ENCODE measurements at places on chromosomes 6 and 20.

- peak; percentile 70 for DNase-seq
Measured at GRCh38 chr6:16764188-16764950, 3.1 kb upstream of the ATXN1 start.

GRCh38 chr6:24966381-24966780, 30.6 kb upstream of the RIPOR2 start:
- DNase-seq: no peak

DNA sequence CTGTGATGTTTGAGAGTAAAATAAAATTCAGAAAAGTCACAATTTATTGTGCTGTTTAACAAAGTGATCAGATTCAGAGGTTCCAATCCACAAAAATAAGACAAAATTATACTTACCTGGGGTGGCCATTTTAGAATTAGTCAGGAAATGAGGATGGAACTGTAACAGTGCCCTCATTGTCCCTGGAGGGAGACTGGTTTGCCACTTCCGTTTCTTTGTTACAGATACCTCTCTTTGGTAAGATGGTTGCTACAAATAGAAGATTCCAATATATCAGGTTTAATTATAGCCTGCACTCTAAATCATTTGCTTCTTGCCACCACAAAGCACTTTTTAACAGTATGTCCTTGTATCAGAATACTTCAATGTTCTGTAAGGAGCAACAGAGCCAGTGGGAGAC, 95.6 kb downstream of the CTNNBL1 start:
- no peak for DNase-seq

GRCh38 chr6:2940010-2940850, 31.1 kb downstream of the SERPINB6 start:
- no peak for DNase-seq

DNA sequence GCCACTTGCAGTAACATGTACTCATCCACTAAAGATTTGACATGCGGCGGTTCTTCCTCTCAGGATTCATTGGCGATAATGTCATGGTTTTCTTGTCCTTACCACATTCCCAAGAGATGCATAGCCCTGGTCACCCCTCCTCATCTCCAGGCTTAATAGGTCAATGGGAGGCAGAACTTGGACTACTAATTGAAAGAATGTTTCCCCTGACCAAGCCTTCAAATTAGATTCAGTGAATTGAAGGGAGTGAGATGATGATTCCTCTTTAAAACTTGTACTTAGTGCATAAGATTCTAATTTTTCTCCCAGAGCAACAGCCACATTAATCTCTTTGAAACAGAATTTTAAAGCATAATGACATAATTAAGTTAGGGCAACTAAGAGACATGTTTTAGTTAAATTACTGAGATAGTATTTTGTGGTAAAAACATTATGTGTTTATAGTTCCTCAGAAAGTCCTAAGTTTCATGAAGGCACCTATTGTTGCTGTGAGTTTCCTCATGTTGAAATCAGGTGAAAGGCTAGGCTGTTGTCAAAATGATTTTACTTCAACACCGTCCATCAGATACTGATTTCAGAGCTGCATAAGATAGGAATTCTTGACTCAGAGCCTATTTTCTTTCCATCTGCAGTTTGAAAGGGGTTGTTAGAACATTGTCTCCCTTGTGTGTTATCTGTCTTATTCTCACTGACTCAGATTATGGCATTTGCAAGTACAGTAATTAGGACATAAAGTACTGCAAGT, 48.5 kb downstream of the STK4 start:
- peak; percentile 93 for DNase-seq

GRCh38 chr20:48287021-48287494, 501.8 kb upstream of the SULF2 start:
- DNase-seq: no peak

- DNase-seq: no peak
Measured at GRCh38 chr6:108108374-108108773, 33.8 kb upstream of the OSTM1 start.

DNA sequence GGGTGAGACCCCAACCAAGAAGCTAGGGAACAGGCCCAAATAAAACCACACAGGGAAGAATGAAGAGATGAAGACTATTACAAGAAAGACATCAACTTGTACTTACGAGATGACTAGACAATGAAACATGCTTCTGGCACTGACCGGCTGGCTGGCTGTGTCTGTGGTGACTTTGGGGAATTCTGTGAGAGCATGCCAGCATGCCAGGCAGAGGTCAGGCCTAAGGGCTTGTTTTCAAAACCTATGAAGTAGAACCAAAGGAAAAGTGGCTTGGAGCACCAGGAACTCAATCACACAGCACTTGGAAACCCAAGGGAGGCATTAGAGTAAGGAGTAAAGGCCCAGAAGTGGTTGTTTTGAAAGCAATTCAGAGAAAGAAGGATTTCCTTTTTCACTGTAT, 28.4 kb upstream of the GSTA3 start:
- peak; percentile 26 for DNase-seq

DNA sequence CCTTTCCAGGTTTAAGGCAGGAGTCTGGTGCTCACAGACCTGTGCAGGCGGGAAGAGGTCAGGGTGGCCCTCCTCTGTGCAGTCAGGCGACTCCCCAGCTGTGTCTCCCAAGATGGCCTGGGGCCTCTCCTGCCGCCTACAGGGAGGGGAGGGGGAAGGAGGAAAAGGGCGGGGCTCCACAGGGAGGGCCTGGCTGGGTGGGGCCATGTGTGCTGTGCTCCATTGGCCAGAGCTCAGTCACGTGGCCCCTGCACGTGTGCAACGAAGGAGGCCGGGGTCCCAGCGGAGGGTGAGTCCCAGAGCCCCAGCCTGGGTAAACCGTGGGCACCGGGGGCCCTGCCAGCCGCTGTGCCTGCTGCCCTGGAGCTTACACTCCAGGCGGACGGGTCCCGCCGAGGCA, 211.6 kb downstream of the ZDHHC14 start:
- no peak for DNase-seq

- DNase-seq: no peak
Measured at GRCh38 chr6:153062516-153062915, 60.0 kb upstream of the MTRF1L start.

- no peak for DNase-seq
Measured at GRCh38 chr6:154086510-154086909, 47.5 kb downstream of the OPRM1 start.

GRCh38 chr6:38119516-38119915, 300.0 kb downstream of the ZFAND3 start:
- no peak for DNase-seq

DNA sequence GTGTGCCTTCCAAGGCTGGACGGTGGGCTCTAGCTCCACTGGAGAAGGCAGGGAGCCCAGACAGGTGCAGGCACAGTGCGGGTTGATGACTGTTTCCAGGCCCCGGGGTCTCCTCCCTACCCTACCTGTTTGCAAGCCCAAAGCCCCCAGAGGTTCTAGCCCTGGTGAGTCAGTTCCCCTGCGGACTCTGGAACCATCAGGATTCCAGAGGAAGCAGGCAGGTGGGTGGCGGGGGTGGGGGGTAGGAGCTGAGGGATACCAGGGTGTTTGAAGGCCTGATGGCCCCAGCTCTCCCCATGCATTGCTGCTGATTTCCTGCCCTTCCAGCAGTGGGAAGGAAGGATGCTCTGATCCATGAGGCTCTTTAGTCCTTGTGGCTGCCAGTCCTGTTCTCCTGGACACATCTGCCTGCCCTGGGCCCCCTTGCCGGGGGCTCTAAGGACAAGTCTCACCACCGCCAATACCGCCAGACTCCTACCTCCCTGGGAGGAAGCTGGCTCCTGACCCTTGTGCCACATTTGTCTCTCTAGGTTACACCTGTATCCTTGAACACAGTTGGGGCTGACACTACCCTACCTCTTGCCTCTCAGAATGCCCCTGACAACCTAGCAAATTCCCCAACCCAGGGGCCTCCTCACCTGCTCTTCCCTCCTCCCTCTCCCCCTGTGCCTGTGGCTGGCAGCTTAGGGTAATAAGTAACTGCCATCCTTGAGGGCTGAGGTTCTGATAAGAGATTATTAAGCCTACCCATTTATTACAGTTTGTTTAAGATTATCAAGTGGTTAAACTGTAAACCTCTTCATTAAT, 21.7 kb downstream of the KCNK5 start:
- no peak for DNase-seq

DNA sequence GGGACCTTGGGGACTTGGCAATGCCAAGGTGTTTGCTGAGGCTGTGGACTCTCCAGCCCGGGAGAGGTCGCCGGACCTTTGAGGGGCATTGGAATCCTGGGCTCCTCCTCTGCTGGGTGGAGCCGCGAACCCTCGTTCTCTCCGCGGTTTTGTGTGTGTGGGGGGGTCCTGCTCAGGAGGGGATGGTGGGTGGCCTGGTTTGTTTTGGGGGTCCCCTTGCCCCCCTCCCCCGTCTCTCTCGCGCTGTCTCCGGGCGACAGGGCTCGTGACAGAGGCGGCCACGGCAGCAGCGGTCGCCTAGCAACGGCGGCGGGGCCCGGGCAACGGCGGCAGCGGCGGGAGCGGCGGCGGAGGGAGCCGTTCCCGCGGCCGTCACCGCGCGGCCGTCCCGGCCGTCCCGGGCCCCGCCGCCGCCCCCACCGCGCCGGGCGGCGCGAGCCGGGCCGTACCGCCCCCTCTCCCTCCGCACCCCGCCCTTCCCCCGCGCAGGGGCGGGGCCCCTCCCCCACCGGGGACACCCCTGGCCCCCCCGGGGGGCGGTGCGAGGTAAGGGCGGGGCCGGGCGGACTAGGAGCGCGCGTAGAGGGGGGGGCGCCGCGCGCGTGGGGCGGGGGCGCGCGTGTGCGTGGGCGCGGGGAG, 7.8 kb downstream of the SYNGAP1 start:
- no peak for DNase-seq

DNA sequence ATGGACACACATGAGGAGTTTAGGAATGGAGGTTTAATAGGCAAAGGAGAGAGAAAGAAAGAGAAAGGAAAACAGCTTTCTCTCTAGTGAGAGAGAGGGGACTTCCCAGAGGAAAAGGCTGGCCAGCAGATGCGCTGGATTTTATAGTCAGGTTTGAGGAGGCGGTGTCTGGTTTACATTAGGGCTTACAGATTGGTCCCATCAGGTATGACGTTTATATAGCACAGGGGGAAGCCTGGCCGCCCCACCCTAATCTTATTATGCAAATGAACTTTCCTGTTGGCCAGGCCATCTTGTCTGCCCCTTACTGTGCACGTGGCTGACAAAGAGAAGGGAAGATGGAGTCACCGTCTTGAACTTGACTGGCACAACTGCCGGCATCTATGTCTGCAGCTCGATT, 86.6 kb upstream of the QKI start:
- DNase-seq: peak; percentile 36

DNA sequence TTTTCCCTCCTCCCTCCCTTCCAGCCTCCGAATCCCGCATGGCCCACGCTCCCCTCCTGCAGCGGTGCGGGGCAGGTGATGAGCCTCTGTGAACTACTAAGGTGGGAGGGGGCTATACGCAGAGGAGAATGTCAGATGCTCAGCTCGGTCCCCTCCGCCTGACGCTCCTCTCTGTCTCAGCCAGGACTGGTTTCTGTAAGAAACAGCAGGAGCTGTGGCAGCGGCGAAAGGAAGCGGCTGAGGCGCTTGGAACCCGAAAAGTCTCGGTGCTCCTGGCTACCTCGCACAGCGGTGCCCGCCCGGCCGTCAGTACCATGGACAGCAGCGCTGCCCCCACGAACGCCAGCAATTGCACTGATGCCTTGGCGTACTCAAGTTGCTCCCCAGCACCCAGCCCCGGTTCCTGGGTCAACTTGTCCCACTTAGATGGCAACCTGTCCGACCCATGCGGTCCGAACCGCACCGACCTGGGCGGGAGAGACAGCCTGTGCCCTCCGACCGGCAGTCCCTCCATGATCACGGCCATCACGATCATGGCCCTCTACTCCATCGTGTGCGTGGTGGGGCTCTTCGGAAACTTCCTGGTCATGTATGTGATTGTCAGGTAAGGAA, at the start of gene OPRM1:
TSS of gene OPRM1 (plus strand) at position 10 of the 612 bp plus-strand sequence. CDS start at position 315, 305 bp downstream.
- peak; percentile 40 for DNase-seq

DNA sequence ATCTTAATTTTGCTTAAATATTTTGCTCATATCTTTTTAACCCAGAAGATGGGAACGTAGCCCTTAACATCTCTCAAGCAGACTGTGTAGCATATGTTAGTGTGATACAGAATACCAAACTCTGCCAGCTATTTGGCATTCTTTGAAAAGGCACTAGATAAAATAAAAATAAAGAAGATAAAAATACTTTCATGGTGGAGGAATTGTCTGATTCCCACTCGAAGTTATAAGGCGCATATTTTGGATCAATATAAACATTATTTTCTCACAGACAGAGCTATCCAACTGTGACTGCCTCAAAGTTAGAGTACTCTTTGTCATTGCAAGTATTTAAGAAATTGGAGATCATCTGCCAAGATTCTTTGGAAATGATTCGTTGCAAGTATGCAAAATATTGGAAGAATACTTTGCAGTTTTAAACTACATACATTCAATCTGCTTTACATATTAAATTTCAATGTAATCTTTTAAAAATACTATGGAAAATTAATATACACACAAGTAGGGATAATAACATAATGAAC, 10.8 kb upstream of the EEF1E1 start:
- peak; percentile 71 for DNase-seq

DNA sequence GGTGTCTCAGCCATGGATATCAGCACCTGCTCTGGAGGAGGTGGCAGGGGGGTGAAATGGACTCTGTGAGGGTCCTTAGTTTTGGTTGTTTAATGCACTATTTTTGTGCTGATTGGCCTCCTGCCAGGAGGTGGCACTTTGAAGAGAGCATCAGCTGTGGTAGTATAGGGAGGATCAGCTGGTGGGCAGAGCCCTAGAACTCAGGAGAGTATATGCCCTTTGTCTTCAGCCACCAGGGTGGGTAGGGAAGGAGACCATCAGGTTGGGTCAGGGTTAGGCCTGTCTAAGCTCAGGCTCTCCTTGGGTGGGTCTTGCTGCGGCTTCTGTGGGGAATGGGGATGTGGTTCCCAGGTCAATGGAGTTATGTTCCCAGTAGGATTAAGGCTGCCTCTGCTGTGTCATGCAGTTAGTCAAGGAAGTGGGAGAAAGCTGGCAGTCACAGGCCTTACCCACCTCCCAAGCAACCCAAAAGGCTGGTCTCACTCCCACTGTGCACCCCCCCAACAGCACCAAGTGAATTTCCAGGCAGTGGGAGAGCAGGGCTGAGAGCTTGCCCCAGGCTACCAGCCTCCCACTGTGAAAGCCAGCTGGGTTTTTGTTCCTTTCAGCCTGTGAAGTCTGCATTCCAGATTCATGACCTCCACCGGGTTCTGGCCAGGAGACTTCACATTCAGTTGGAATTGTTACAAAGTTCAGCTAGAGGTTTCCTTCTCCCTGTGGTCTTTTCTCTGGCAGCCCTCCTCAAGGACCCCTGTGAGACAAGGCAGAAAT, 5.7 kb upstream of the OSTM1 start:
- peak; percentile 71 for DNase-seq

DNA sequence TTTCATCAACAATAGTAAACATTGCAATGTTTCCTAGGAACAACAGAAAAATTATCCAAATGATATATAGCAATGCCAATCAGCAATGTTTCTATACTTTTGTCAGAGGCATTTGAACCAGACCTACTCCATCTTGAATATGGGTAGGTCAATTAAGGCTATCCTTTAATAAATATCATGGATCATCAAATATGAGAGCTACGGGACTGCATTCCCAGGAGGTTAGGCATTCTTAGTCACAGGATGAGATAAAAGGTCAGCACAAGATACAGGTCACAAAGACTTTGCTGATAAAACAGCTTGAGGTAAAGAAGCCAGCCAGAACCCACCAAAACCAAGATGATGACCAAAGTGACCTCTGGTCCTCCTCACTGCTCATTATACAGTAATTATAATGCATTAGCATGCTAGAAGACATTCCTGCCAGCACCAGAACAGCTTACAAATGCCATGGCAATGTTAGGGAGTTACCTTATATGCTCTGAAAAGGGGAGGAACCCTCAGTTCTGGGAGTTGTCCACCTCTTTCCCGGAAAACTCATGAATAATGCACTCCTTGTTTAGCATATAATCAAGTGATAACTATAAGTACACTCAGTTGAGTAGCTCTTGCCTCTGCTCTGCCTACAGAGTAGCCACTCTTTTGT, 8.6 kb upstream of the SERPINB6 start:
- DNase-seq: no peak

- no peak for DNase-seq
Measured at GRCh38 chr20:35610833-35611427, 4.7 kb upstream of the SPAG4 start.
